ENCODE measurements at places on chromosomes 6 and 20.

- H3K27me3 ChIP-seq: no peaks in the 10 kb centered on the region
- H3K4me3 ChIP-seq: no peak overlapping the region
- peaks cover 11% of the 10 kb centered on the region for H3K36me3 ChIP-seq
- no peak for DNase-seq
Observed at GRCh38 chr6:31737991-31738979, 1.5 kb upstream of the MSH5 start.

DNA sequence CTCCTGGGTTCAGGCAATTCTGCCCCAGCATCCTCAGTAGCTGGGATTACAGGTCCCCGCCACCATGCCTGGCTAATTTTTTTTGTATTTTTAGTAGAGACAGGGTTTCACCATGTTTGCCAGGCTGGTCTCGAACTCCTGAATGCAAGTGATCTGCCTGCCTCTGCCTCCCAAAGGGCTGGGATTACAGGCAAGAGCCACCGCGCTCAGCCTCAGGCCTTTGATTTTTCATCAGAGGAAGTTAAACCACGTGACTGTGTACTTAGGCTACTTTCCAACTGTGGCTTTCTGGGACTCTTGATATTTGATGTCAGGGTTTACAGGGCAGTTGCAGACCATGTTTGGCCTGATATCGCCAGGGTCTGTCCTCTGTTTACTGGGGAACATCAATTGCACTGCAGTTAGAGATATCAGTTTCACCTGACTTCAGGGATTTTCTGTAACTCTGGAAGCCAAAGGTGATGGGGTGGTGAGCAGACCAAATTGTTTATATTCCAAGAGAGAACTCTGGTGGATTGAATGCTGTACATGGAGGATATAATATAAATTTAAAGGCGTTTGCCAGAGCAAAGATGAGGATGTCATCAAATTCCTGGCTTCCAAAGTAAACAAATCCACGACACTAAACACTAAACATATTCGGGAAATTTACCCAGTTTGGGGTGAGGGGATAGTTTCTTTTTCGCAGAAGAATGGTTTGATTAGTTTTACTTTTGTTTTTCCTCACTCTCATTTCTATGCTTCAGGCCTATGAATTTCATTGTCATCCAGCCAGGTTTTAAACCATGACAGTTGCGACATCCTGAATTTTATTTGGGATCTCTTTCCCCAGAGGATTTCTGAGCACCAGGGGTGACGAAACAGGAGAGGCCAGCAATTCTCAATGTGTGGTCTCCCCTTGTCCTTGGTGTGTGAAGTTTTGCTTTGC lies 4.2 kb downstream of the PSMF1 start:
- peaks cover 37% of the 10 kb centered on the region for H3K4me1 ChIP-seq
- DNase-seq: no peak
- H3K4me3 ChIP-seq: no peak overlapping the region
- H3K27ac ChIP-seq: peak overlapping the region; percentile 46

DNA sequence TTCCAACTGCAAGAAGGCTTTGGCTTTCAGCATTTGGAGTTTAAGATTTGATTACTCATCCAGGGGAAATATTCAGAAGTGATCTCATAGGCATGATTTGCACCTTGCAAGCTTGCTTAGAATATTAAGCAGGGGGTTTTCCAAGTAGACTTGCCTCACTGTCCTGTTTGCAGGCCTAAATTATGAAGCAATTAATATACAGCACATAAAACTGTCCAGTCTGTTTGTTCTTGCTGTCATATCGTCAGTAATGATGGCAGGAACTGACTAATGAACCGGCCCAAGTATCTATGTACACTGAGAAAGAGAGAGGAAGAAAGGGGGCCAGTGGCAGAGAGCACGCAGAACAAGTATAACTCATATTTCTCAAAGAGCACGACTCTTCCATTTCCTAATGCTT lies 212.5 kb upstream of the SUPT3H start:
- H3K4me1 ChIP-seq: no peaks in the 10 kb centered on the region
- H3K4me3 ChIP-seq: no peak overlapping the region
- no peak for DNase-seq
- no peaks in the 10 kb centered on the region for H3K27me3 ChIP-seq

- no peak overlapping the region for H3K27ac ChIP-seq
- no peak for DNase-seq
- peaks cover 13% of the 10 kb centered on the region for H3K4me1 ChIP-seq
Observed at GRCh38 chr6:16837217-16837972, 76.1 kb upstream of the ATXN1 start.

- no peaks in the 10 kb centered on the region for H3K36me3 ChIP-seq
- H3K27ac ChIP-seq: no peak overlapping the region
- no peaks in the 10 kb centered on the region for H3K4me1 ChIP-seq
- H3K4me3 ChIP-seq: no peak overlapping the region
- DNase-seq: no peak
- H3K27me3 ChIP-seq: peaks cover 3% of the 10 kb centered on the region
Observed at GRCh38 chr6:14614631-14615030, 497.1 kb downstream of the CD83 start.

- no peak overlapping the region for H3K27ac ChIP-seq
- H3K4me3 ChIP-seq: no peak overlapping the region
- H3K27me3 ChIP-seq: no peaks in the 10 kb centered on the region
Observed at GRCh38 chr6:70821751-70822150, 135.1 kb downstream of the B3GAT2 start.

DNA sequence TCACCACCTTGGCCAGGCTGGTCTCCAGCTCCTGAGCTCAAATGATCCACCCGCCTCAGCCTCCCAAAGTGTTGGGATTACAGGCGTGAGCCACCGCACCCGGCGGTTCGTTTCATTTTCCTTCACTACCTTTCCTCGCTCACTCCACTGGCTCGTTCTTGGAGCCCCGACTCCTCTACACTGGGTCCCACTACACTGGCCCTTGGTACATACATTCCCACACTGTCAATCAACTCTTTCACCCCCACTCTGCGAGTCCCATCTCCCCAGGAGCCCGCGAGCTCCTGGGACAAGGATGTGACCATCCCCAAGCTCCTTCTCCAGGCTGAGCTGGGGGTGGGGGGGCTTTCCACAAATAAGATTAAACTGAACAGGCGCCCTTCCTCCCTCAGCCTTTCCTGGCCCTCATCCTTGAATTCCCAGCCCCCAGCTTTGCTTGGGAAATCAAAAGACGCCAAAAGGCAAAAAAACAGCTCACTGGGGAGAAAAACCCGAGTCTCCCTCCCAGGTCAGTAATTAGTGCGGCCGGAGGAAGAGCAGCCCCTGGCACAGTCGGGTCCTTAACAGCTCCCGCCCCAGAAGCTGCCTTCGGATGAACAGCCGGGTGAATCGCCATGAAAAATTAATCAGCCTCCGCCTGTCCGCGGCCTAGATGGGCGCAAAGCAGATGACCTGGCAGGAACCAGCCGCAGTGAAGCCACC lies 42.8 kb upstream of the LY86 start:
- H3K27me3 ChIP-seq: peaks cover 20% of the 10 kb centered on the region
- H3K4me3 ChIP-seq: peak overlapping the region; percentile 39
- no peaks in the 10 kb centered on the region for H3K36me3 ChIP-seq
- DNase-seq: no peak
- H3K4me1 ChIP-seq: peaks cover 9% of the 10 kb centered on the region
